WERI-Rb-1 (cell line): ENCODE measurements at places on chromosomes 4 and X.
A peak's percentile ranks its signal among the peaks of the same experiment; 100 is the strongest.

DNA sequence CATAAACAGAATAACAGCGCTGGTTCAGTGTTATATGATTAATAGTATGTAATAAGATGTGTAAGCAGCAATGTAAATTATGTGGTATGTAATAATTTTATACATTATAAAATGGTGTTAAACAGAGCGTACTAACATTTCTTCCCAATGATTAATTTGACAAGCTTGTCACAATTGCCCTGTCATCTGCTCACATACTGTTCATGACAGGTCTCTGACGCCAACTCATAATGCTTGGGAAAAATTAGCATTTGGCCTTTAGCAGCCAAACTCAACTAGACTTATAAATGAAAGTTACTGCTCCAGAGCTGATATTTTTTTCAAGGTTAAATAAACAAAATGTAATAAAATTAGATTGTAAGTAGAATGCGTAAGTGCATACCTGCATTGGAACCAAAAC lies 246.8 kb downstream of the TRAM1L1 start:
- no peak for DNase-seq

DNA sequence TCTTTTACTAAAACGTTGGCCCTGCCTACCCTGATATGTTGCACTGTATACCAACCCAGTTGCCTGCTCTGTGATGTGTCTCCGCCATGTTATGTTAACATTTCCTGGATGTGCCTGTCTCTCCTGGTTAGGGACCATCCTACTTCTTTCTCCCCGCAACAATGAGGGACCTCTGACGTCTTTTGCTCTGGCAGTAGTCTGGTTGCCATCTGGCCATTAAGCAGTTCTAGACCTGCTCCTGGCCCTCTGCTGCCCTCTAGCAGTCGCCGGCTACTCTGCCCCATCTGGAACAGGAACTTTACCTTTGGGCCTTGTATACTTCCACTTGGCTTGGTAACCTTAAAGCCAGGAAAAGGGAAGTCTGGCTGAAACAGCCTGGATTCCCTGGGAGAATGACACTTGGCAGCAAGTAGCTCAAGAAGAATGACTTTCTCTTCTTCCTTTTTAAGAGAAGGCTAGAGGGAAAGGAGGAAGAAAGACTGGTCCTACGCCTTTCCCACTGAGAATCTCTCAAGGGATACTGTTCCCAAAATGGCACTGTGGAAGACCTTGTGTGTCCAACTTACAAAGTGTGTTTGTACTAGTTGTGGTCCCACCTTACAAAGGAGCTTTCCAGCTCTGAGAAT lies 63.5 kb downstream of the GPC3 start:
- peak; percentile 40 for DNase-seq

- DNase-seq: no peak
Measured at GRCh38 chrX:24702362-24703184, 8.9 kb downstream of the POLA1 start.

- DNase-seq: peak; percentile 45
Measured at GRCh38 chr4:154502111-154502510, 10.5 kb upstream of the DCHS2 start.

- DNase-seq: no peak
Measured at GRCh38 chrX:100995469-100995868, 26.0 kb downstream of the ARL13A start.
